ENCODE measurements at places on chromosomes 11 and 22. TPM values are rescaled to one million over a fixed set of nuclear protein-coding genes. Genes with fewer than 3 reads are reported as not detected.

Gene OTOG
- not detected for total RNA-seq

Gene RAB39A
- not detected for total RNA-seq

Gene SEPTIN3
- under 0.01 TPM for total RNA-seq

Gene BTG4
- total RNA-seq = not detected

Gene GAS2L1
- 47.1 TPM for total RNA-seq

Gene C22orf31
- not detected for total RNA-seq

Gene OR56A4
- not detected for total RNA-seq

Gene MADD
- 26.8 TPM for total RNA-seq

Gene ST14
- total RNA-seq = not detected

Gene OR52I1
- total RNA-seq = not detected

Gene CHRM1
- total RNA-seq = not detected

Gene ZNF280B
- total RNA-seq = 0.53 TPM

Gene KRTAP5-9
- not detected for total RNA-seq

Gene OR5F1
- not detected for total RNA-seq

Gene APOL5
- total RNA-seq = not detected

Gene SLC25A45
- total RNA-seq = 1.1 TPM

Gene MRGPRE
- total RNA-seq = not detected

Gene FXYD6
- total RNA-seq = not detected

Gene NPAT
- total RNA-seq = 6.1 TPM

Gene AQP11
- under 0.01 TPM for total RNA-seq

Gene SCGB1A1
- total RNA-seq = not detected

Gene YPEL4
- total RNA-seq = not detected

Gene SAA4
- not detected for total RNA-seq

Gene LUZP2
- not detected for total RNA-seq

Gene RIMBP3B
- total RNA-seq = not detected

Gene ANGPTL5
- not detected for total RNA-seq

Gene CRYBB3
- total RNA-seq = not detected

Gene SPI1
- total RNA-seq = not detected

Gene SDHD
- 146 TPM for total RNA-seq

Gene KRTAP5-8
- total RNA-seq = not detected

Gene CEP57
- 30.3 TPM for total RNA-seq

Gene GALR3
- total RNA-seq = not detected

Gene OR6T1
- total RNA-seq = not detected

Gene MS4A2
- not detected for total RNA-seq

Gene APOL3
- 5.5 TPM for total RNA-seq

Gene PGA5
- not detected for total RNA-seq

Gene TSSK2
- not detected for total RNA-seq

Gene ARHGEF12
- 48.9 TPM for total RNA-seq

Gene MCHR1
- total RNA-seq = not detected

Gene TEX12
- not detected for total RNA-seq

Gene KDELR3
- total RNA-seq = 219 TPM
